ENCODE measurements at places on chromosomes 4 and X. TPM values are rescaled to one million over a fixed set of nuclear protein-coding genes. Genes with fewer than 3 reads are reported as not detected.

CACNA1F gene
- not detected for total RNA-seq

NXF2B gene
- not detected for total RNA-seq

AR gene
- 18.5 TPM for total RNA-seq

TAF1 gene
- 12.5 TPM for total RNA-seq

CLGN gene
- 2.7 TPM for total RNA-seq

- H3K27me3 ChIP-seq = no peaks in the 10 kb centered on the region
- no peak overlapping the region for H3K27ac ChIP-seq
- DNase-seq = no peak
- H3K4me1 ChIP-seq = no peaks in the 10 kb centered on the region
Measured at GRCh38 chr4:186739802-186740434, 16.3 kb upstream of the FAT1 start.

GRCh38 chrX:57519578-57520118 lies 72.2 kb upstream of the ZXDB start:
- H3K4me3 ChIP-seq = no peak overlapping the region
- H3K4me1 ChIP-seq = no peaks in the 10 kb centered on the region

DNA sequence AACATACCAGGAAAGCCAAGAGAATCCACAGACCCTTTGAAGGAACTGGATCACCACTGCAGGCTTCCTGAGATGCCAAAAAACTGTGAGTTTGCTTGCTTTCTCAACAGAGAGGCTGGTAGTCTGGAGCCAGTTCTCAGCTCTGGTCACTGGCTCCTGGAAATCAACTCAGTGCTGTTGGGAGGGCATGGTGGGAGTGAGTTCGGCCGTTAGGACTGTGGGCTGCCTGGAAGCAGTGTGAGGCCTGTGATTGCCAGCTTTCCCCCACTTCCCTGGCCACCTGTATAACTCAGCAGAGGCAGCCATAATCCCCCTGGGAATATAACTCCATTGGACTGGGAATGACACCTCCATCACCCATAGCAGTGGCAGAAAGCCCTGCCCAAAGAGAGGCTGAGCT lies 122.0 kb upstream of the FSTL5 start:
- DNase-seq = no peak
- H3K4me3 ChIP-seq = no peak overlapping the region
- H3K27me3 ChIP-seq = no peaks in the 10 kb centered on the region
- H3K4me1 ChIP-seq = no peaks in the 10 kb centered on the region
- H3K27ac ChIP-seq = no peak overlapping the region
- H3K36me3 ChIP-seq = no peaks in the 10 kb centered on the region

DNA sequence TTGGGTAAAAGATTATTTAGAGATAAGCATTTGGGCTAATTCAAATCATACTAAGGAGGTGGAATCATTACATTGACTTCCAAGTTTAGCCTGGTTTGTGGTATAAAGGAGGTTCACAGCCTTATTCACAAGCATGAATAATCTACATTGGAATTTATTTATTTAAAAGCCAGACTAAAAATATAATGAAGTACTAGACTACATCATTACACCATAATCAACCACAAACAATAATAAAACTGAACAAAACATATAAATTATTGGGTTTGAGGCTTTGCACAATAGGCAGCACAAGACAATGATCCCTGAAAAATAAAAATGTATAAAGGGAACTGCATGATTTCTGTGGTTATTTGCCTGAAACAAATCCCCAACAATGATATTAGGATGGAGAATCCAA lies 314.0 kb downstream of the GBA3 start:
- no peak overlapping the region for H3K4me3 ChIP-seq
- H3K27ac ChIP-seq = no peak overlapping the region
- DNase-seq = no peak

- H3K4me3 ChIP-seq = no peak overlapping the region
- no peaks in the 10 kb centered on the region for H3K27me3 ChIP-seq
- H3K4me1 ChIP-seq = no peaks in the 10 kb centered on the region
- H3K36me3 ChIP-seq = no peaks in the 10 kb centered on the region
- no peak for DNase-seq
- H3K27ac ChIP-seq = no peak overlapping the region
Measured at GRCh38 chrX:3262901-3263300, 83.6 kb downstream of the MXRA5 start.

- no peaks in the 10 kb centered on the region for H3K36me3 ChIP-seq
- H3K4me1 ChIP-seq = no peaks in the 10 kb centered on the region
- H3K27me3 ChIP-seq = no peaks in the 10 kb centered on the region
- no peak overlapping the region for H3K27ac ChIP-seq
- DNase-seq = no peak
Measured at GRCh38 chr4:158519226-158519625, 2.5 kb upstream of the RXFP1 start.

GRCh38 chr4:5019274-5019673 lies at the start of gene CYTL1:
CYTL1 (minus strand) TSS chr4:5019458; CDS start chr4:5019445, 13 bp downstream.
- H3K36me3 ChIP-seq = no peaks in the 10 kb centered on the region
- no peaks in the 10 kb centered on the region for H3K27me3 ChIP-seq
- no peak for DNase-seq
- no peak within 1 kb of the TSS for H3K27ac ChIP-seq

- no peak for DNase-seq
- H3K4me3 ChIP-seq = no peak overlapping the region
- H3K36me3 ChIP-seq = no peaks in the 10 kb centered on the region
- no peak overlapping the region for H3K27ac ChIP-seq
- H3K27me3 ChIP-seq = no peaks in the 10 kb centered on the region
Measured at GRCh38 chr4:165711436-165711835, 161.6 kb upstream of the TLL1 start.

DNA sequence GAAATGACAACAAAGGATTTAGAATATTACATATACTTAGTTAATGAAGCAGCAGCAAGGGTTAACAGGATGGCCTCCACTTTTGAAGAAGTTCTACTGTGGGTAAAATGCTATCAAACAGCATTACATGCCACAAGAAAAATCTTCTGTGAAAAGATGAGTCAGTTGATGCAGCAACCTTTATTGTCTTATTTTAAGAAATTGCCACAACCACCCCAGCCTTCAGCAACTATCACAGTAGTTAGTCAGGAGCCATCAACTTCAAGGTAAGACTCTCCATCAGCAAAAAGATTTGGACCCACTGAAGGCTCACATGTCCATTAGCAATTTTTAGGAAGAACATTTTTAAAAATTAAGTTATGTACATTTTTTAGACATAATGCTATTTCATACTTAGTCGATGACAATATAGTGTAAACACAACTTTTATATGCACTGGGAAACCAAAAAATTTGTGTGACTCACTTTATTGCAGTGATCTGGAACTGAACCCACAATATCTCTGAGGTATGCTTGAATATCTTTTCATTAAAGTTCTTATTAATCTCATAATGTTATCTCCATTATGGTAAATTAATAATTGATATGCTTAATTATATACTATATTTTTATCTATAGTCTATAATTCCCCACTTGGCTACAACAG lies 81.2 kb downstream of the SPCS3 start:
- H3K4me3 ChIP-seq = no peak overlapping the region
- no peak for DNase-seq
- H3K27ac ChIP-seq = no peak overlapping the region
- H3K4me1 ChIP-seq = no peaks in the 10 kb centered on the region
- H3K36me3 ChIP-seq = no peaks in the 10 kb centered on the region

GRCh38 chrX:129798888-129799287 lies 19.1 kb downstream of the SASH3 start:
- H3K4me3 ChIP-seq = no peak overlapping the region
- H3K4me1 ChIP-seq = no peaks in the 10 kb centered on the region
- H3K27me3 ChIP-seq = no peaks in the 10 kb centered on the region

- H3K4me3 ChIP-seq = no peak overlapping the region
- H3K36me3 ChIP-seq = no peaks in the 10 kb centered on the region
- no peaks in the 10 kb centered on the region for H3K4me1 ChIP-seq
- no peak overlapping the region for H3K27ac ChIP-seq
Measured at GRCh38 chrX:48927123-48927522, 8.3 kb upstream of the PIM2 start.

GRCh38 chr4:108888769-108889168 lies 125.9 kb upstream of the ETNPPL start:
- no peaks in the 10 kb centered on the region for H3K4me1 ChIP-seq
- no peaks in the 10 kb centered on the region for H3K27me3 ChIP-seq
- H3K4me3 ChIP-seq = no peak overlapping the region
- no peak overlapping the region for H3K27ac ChIP-seq

DNA sequence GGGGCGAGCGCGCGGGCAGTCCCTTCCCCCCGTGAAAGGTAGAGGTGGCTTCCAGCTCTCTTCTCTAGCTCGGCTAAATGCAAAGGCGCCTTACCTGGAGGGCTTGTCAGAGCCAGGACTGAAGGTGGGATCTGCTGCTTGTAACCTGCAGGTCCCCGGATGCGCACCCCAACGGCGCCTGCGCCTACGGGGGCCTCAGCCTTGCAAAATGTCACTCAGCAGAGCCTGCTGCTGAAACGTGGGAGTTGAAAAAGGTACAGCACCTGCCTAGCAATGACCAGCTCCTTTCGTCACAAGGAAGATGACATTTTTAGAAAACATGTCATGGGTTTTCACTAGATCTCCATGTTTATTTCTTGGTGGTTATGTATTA lies 583 bp downstream of the ABHD18 start:
- H3K27ac ChIP-seq = peak overlapping the region; percentile 95
- peak overlapping the region; percentile 94 for H3K4me3 ChIP-seq
- no peaks in the 10 kb centered on the region for H3K36me3 ChIP-seq
- peak; percentile 61 for DNase-seq
- peaks cover 13% of the 10 kb centered on the region for H3K4me1 ChIP-seq

- H3K4me3 ChIP-seq = no peak overlapping the region
- H3K36me3 ChIP-seq = no peaks in the 10 kb centered on the region
- DNase-seq = peak; percentile 44
- H3K27me3 ChIP-seq = no peaks in the 10 kb centered on the region
- H3K4me1 ChIP-seq = no peaks in the 10 kb centered on the region
Measured at GRCh38 chrX:53287493-53288138, 6.2 kb upstream of the IQSEC2 start.

DNA sequence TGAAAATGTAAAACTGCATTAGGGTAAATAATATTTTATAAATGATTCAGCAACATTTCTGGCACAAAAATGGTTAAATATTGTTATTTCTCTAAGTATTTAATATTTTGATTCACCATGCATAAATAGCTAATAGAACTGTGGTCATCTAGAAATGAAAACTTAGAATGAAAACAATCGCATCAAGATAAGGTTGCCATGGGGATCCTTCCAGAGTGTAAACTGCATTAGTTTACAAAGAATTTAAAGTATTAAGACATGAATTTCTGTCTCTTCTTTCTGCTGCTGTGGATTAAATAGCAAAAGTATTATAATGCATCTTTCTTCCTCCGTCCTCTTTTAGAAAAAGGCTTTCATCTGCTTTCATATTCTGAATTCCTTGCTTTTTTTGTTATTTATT lies 1064.6 kb upstream of the SLIT2 start:
- H3K4me3 ChIP-seq = no peak overlapping the region
- no peaks in the 10 kb centered on the region for H3K4me1 ChIP-seq
- H3K27ac ChIP-seq = no peak overlapping the region
- DNase-seq = no peak
- no peaks in the 10 kb centered on the region for H3K36me3 ChIP-seq
- no peaks in the 10 kb centered on the region for H3K27me3 ChIP-seq

- peaks cover 10% of the 10 kb centered on the region for H3K27me3 ChIP-seq
- no peaks in the 10 kb centered on the region for H3K36me3 ChIP-seq
- H3K4me1 ChIP-seq = no peaks in the 10 kb centered on the region
- H3K4me3 ChIP-seq = peak overlapping the region; percentile 27
- no peak overlapping the region for H3K27ac ChIP-seq
Measured at GRCh38 chr4:139278912-139279759, 889 bp downstream of the MGARP start.

- no peak overlapping the region for H3K27ac ChIP-seq
- DNase-seq = no peak
- H3K4me3 ChIP-seq = no peak overlapping the region
- no peaks in the 10 kb centered on the region for H3K4me1 ChIP-seq
- H3K27me3 ChIP-seq = no peaks in the 10 kb centered on the region
Measured at GRCh38 chrX:14013054-14013453, 16.6 kb downstream of the GEMIN8 start.

DNA sequence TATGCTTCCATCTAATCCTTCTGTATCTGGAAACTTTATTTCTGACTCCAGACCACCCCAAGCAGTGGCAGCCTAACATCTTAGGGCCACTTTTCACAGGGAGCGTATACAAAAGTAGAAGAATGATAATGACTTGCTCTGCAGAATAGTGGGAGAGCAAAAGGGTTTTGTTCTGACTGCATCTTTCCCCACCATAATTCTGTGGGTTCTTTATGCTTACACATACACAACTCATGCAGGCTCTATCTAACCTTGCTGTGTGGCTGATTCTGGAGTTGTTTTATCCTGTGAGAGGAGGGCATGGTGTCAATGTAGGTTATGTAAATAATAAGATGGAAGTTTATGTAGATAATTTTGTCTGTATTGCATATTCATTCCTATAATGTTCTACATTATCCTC lies 42.4 kb upstream of the NDNF start:
- H3K27me3 ChIP-seq = no peaks in the 10 kb centered on the region
- no peak overlapping the region for H3K27ac ChIP-seq
- H3K4me3 ChIP-seq = no peak overlapping the region
- no peaks in the 10 kb centered on the region for H3K36me3 ChIP-seq
- no peak for DNase-seq

GRCh38 chr4:99664716-99665115 lies 7.1 kb upstream of the C4orf54 start:
- H3K36me3 ChIP-seq = no peaks in the 10 kb centered on the region
- no peaks in the 10 kb centered on the region for H3K4me1 ChIP-seq
- no peak for DNase-seq
- H3K27me3 ChIP-seq = no peaks in the 10 kb centered on the region

DNA sequence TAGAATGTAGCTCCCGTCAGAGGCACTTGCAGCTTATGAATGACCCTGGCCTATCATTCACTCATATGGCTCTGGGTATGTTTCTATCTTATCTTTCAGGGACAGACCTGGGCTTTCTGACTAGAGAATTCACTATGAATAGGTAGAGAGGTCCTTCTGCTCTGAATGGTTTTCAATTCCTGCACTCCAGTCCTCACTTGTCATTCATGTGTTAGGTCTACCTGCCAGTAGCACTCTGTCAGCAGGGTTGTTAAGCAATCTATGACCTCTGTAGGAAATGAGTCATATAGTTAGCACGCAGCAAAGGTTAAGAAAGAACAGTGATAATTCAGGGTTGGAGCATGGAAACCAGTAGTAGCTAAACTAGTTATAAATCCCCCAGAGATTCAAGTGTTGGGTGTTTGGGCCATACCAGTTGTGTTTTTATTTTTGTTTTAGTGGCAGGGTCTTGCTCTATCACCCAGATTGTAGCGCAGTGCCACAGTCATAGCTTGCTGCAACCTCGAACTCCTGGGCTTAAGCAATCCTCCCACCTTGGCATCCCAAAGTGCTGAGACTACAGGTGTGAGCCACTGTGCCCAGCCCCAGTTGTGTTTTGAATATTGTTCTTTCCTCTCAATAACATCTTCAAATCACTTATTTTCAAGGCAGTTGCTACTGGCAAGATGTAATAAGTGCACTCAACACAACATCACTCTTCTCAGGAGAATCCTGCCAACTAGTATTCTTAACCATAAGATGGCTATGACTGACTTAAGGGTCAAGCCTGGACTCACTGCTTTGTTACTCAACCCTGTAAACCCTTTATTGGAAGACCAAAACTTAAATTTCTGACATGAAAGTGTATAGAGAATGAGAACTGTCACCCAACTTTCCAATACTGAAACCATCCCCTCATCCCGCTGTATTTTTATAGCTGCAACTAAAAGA lies 25.1 kb downstream of the ARL13A start:
- no peaks in the 10 kb centered on the region for H3K4me1 ChIP-seq
- no peaks in the 10 kb centered on the region for H3K36me3 ChIP-seq
- H3K27me3 ChIP-seq = no peaks in the 10 kb centered on the region
- no peak overlapping the region for H3K27ac ChIP-seq

GRCh38 chrX:81259714-81260395 lies 58.0 kb downstream of the SH3BGRL start:
- H3K36me3 ChIP-seq = no peaks in the 10 kb centered on the region
- H3K27me3 ChIP-seq = no peaks in the 10 kb centered on the region
- no peak overlapping the region for H3K27ac ChIP-seq

All from right lobe of liver (tissue), 6 donors.